Thymus (tissue), 14 donors: ENCODE measurements at places on chromosomes 6 and 20. TPM values are rescaled to one million over a fixed set of nuclear protein-coding genes. Genes with fewer than 3 reads are reported as not detected.

GRCh38 chr6:74735304-74735703 lies 470.5 kb downstream of the COL12A1 start:
- no peak for DNase-seq

DNA sequence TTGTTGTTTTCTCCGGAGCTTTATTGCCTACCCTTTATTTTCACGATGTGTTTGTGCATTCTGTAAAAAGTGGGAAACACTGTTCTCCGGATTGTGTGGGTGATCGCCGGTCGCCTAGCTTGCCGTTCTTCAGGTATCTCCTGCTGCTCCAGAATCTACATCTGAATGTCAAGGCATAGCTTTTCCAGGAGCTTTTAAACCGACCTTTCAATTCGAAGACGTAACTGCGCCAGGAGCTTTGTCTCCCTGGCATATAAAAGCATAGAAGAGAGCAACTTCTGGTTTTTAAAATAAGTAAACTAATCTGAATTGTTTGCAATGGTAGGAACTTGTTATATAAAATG lies 96.0 kb downstream of the HFE start:
- DNase-seq, result no peak

DNA sequence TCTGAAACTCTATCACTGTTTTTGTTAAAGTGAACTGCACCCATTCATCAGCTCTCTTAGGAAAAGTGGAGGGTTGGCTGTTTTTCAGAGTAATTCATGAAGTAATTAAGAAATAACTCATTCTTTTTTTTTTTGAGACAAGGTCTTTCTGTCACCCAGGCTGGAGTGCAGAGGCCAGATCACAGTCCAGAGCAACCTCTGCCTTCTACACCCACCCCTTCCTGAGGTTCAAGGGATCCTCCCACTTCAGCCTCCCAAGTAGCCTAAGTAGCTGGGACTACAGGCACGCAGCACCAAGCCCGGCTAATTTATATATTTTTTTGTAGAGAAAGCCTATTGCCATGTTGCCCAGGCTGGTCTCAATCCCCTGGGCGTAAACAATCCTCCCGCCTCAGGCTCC lies 2.6 kb downstream of the ZNFX1 start:
- no peak for DNase-seq

The CCN6 gene
- total RNA-seq, result not detected

The TEAD3 gene
- total RNA-seq, result 1.1 TPM

- DNase-seq, result no peak
Observed at GRCh38 chr6:145887969-145888368, 73.4 kb upstream of the FBXO30 start.

DNA sequence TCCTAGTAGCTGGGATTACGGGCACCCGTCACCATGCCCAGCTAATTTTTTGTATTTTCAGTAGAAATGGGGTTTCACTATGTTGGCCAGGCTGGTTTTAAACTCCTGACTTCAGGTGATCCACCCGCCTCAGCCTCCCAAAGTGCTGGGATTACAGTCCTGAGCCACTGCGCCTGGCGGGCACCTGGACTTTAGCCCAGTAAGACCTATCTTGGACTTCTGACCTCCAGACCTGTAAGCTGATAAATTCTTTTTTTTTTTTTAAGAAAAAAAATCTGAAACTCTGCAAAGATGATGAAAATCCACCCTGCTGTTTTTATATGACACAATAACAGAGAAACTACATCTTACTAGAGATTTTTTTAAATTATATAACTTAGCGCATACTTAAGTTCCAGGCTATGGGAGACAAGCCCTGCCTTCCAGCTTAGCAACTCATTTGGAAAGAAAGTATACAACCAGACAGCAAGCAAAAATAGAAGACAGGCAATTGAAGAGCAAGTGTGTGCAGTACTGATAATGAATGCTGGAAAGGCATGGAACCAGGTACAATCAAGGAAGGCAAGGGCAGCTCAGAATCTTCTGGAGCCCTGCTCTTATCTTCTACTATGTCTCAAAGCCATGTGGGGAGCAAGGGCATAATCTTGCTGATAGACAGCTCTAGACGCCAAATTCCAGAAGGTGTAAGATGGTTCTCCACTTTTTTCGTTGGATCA lies 104.2 kb downstream of the CD83 start:
- DNase-seq, result no peak

DNA sequence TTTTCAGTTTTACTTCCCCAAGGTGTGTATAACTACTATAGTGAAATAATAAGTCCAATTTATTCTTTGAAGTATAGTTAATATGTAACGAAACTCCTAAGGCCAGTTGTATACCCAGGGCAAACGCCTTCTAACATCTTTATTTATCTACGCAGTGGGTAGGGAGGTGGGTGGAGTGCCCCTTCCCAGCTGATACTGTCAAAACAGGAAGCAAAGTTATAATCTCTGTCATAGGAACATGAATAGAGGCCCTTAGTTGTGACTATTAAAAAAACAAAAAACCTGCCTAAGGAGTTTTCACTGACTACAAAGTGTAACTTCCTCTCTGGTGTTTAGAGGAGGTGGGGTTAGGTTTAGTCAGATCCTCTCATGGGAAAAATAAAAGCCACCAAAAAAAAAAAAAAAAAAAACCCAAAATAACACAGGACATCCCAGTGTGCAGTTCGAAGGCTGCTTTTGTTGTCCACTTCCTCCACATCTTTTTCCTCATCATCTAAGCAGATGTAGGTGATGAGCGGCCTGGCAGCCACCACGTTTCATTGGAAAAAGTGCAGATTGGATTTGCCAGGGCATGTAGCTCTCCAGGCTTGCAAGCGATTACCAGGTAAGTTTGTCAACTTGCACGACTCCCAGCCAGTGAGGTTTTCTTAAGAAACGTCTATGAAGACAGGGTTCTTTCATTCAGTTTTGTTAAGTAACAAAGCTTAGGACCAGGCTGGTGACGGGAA lies 58.7 kb downstream of the UTRN start:
- no peak for DNase-seq

The HLA-DOB gene
- 18.8 TPM for total RNA-seq

DNA sequence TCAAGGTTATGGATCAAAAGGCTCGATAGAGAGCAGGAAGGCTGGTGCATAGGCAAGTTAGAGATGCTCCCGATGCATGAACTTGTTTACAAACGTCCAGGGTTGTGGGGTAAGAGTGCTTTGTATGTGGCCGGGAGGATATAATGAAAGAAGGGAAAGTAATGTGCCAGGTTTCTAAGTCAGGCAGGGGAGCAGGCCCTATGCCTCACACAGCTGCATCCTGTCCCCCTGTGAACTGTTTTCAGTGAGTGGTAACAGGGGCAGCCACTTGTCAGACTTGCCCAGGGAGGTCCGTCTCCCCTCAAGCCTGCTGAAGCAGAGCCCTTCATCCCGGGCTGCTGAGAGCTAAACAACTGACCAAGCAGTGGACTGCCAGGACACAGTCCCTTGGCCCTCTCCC lies 19.4 kb downstream of the KCNK5 start:
- no peak for DNase-seq

- DNase-seq, result no peak
Observed at GRCh38 chr20:3843490-3843889, 3.1 kb upstream of the MAVS start.

The KAT14 gene
- 17.1 TPM for total RNA-seq

The FAM83C gene
- total RNA-seq, result under 0.01 TPM

The FGD2 gene
- 8.5 TPM for total RNA-seq

DNA sequence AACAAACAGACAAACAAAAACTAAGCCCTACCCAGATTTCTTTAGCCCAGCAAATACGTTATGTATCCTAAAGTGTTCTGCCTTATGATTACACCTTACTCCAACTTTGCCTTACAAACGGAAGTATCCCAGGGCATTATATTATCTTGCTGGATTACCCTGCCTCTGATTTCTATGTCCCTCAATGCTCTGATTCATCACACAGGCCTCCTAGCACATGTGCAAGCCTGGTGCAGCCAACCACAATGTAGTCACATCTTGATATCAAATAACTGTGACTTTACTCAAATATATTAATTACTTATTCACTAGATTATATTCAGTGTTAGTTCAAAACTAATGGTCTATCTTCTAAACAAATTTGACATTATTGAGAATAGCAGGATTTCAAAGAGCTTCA lies 598.6 kb downstream of the TBC1D32 start:
- no peak for DNase-seq

DNA sequence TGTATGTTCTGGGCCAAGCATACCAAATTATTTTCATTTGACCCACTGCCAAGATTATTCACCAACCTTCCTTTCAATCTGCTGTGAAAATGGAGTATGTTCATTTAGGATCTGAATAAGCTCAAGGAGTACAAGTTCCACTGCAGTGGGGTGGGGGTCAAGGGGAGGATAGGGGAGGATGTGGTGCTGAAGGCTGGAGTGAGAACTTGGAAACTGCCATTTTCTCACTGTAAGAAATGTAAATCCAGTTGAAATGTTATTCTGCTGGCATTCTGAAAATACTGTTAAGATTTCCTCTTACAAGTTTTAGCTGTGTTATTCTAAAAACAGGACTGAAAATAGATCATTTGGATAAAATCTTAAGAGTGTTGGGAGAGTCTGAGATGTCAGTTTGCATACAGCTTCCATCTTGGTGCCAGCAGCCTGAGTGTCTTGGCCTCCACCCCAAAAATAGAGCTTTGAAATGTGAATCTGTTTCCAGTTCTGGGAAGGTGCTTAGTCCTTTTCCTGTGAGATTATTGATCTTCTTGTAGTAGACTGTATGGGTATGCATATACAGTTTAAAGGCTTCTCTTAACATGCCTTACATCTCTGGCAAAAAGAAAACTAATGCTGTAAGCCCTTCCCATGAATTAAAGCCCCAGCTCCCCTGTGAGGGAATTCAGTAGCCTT lies 84.3 kb downstream of the CTNNBL1 start:
- DNase-seq, result no peak

The JPH2 gene
- 0.14 TPM for total RNA-seq

The FLRT3 gene
- 9.9 TPM for total RNA-seq

DNA sequence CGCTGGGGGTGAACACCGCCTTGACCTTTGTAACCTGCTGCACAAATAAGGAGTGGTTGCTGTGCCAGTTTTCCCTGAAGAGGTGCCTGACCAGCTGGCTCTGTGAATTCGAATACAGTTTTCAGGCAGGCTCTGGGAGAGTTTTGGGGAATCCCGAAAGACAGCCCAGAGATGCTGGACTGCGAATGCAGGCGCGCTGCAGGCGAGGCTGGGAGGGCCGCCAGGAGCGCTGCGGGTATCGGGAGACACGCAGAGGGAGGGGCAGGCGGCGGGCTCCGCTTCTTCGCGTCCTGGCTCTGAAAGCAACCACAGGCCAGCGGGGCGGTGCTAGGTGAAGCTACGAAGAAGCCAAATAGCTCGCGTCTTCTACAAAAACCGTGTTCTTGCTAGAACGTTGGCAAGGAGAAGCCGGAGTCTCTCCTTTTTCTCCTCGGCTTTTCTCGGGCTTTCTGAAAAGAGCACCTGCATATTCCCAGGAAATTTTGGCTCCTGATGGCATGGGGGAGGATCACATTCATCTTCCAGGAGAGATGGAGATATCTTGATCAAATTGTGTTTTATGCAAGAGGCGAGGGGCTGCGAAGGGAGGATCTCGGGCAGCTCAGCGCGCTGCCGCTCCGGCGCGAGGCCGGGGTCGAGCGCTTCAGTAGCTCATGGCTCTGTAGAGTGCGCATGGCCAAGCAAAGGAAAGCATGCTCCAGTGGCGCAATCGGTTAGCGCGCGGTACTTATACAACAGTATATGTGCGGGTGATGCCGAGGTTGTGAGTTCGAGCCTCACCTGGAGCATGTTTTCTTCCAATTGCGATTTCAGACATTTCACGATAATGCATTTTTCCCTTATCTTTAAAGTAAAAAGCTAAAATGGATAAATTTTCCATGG lies 158.1 kb upstream of the ZNF184 start:
- DNase-seq, result no peak

The SCRT2 gene
- not detected for total RNA-seq

GRCh38 chr6:46377209-46377608 lies 114.0 kb downstream of the RCAN2 start:
- no peak for DNase-seq

- DNase-seq, result no peak
Observed at GRCh38 chr20:52379723-52380336, 188.3 kb upstream of the ZFP64 start.

The PRDM13 gene
- not detected for total RNA-seq

GRCh38 chr20:39290575-39290974 lies 328.4 kb downstream of the DHX35 start:
- no peak for DNase-seq

GRCh38 chr6:30511169-30511546 lies 21.8 kb downstream of the HLA-E start:
- DNase-seq, result no peak

The CALHM6 gene
- total RNA-seq, result 43.4 TPM

The OPRL1 gene
- 1.4 TPM for total RNA-seq

The MBOAT1 gene
- 4.7 TPM for total RNA-seq

DNA sequence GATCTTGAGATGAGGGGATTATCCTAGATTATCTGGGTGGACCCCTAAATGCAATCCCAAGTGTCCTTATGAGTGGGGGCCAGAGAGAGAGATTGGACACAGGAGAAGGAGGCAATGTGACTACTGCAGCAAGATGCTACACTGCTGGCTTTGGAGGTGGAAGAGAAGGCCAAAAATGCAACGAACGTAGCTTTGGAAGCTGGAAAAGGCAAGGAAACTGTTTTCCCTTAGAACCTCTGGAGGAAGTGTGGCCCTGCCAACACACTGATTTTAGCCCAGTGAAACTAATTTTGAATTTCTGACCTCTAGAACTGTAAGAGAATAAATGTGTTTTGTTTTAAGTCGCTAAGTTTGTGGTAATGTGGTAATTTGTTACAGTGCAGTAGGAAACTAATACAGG lies 15.7 kb downstream of the PPARD start:
- DNase-seq, result no peak

The PRELID3B gene
- total RNA-seq, result 61.9 TPM

The GRIK2 gene
- under 0.01 TPM for total RNA-seq

The SOX18 gene
- 0.66 TPM for total RNA-seq

The MYO6 gene
- 3.3 TPM for total RNA-seq

GRCh38 chr20:8145246-8146168 lies 13.4 kb downstream of the PLCB1 start:
- no peak for DNase-seq

GRCh38 chr20:10338426-10339180 lies 95.4 kb downstream of the MKKS start:
- DNase-seq, result no peak

The HUS1B gene
- total RNA-seq, result 0.19 TPM

The PBOV1 gene
- total RNA-seq, result not detected

GRCh38 chr6:39421383-39422225 lies 99.1 kb upstream of the KCNK16 start:
- no peak for DNase-seq
